Ovary (tissue), 10 donors: ENCODE measurements at places on chromosomes 6 and 20.

- DNase-seq, result no peak
Observed at GRCh38 chr20:50042370-50043313, 59.9 kb downstream of the SNAI1 start.

- DNase-seq, result no peak
Observed at GRCh38 chr20:52481443-52481842, 289.9 kb upstream of the ZFP64 start.

- DNase-seq, result no peak
Observed at GRCh38 chr6:78942446-78942845, 75.1 kb downstream of the IRAK1BP1 start.

DNA sequence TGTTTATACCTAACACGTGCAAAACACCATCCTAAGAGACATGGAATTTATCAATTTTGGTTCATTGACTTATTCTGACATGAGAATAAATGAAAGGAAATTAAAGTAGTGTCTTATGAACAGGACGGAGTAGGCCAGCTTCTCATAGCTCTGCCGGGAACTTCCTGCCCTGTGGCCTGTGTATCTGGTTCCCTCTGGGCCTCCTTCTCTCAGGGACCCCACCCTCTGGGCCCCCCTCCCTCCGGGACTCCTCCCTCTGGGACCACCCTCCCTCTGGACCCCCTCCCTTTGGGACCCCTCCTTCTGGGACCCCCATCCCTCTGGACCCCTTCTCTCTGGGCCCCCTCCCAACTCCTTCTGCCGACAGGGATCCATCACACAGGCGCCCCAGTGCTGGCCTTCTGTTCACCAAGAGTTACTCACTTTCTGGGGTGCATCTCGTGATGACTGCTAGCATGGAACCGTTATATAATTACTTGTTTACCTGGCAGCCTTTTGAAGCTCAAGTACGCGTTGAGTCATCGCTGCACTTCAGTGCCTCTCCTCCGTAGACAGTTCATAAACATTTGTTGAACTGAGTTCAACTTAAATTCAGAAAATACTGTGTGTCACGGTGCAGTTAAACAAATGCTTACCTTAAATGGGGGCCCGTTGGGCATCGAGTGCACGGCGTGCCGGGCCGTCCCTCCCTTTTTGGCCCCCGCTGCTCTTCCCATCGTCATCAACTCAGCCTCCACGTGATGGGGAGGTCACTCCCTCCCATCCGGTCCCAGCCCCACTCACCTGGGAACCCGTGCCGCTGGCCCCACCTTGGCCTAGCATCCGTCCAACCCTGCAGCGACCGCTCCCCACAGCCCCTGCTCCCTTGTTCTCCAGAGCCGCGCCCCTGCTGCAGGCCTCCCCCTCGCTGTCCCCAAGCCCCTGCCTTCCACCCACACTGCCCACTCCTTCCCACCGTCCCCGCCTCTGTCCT lies 8.1 kb downstream of the CCR6 start:
- DNase-seq, result no peak

GRCh38 chr6:70797625-70798024 lies 129.9 kb downstream of the SMAP1 start:
- DNase-seq, result no peak
